Nephron progenitor cell (in vitro differentiated cells): ENCODE measurements at places on chromosomes 12 and 14.

GRCh38 chr12:70733385-70733784 is 96.2 kb upstream of the PTPRB start:
- DNase-seq: peak; percentile 21

GRCh38 chr12:75509621-75510020 is 1.8 kb downstream of the KRR1 start:
- no peak for DNase-seq

- no peak for DNase-seq
Observed at GRCh38 chr12:124632519-124632984, 65.1 kb upstream of the NCOR2 start.

DNA sequence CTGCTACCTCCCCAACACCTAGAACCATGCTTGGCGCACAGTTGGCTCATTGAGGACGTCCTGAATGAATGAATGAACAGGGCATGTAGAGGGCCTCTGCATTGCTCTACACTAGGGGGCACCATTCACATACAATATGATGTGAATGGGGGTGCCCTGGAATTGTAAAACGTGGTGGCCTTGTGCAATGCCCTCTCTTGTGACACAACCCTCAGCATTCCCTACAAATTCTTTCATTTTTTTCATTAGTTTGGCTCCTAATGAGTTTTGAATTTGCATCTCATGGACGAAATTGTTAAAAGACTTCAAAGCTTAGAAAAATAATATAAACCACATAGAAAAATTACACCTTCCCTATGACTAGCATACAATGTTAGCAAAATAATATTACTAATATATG is 2.3 kb upstream of the DIO2 start:
- no peak for DNase-seq

- DNase-seq: no peak
Observed at GRCh38 chr12:126607867-126608266, 1542.6 kb downstream of the AACS start.

DNA sequence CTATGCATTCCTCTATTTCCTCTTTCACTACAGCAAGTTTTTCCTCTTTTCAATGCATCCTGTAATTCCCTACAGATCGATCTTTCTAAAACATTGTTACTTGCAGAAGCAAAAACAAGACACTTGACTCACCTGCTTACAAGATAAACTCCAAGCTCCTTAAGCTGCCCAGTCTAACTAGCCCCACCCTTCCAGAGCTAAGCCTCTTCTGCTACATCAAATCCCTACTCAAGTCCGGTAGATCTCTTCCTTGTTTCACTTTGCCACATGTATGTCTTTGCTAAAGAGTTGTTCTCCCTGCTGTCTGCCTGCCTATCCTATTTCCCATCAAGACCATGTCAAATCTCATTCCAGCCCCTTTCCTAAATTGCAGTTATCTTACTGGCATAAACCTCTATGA is 724.8 kb downstream of the C12orf50 start:
- no peak for DNase-seq

DNA sequence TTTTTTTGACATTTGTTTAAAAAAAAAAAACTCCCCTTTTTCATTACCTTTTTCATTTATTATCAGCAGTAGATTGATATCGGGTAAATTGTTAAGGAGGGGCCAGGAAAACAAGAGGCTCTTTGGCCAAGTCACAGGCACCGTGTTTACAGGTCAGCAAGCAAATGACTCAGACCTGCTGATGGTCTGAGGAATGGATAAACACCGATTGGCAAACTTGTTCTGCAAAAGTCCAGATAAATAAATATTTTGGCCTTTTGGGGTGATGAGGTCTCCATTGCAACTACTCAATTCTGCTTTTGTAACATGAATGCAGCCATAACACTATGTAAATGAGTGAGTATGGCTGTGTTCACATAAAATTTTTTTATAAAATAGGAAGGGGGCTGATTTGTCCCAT is 94.0 kb downstream of the RPS29 start:
- no peak for DNase-seq

DNA sequence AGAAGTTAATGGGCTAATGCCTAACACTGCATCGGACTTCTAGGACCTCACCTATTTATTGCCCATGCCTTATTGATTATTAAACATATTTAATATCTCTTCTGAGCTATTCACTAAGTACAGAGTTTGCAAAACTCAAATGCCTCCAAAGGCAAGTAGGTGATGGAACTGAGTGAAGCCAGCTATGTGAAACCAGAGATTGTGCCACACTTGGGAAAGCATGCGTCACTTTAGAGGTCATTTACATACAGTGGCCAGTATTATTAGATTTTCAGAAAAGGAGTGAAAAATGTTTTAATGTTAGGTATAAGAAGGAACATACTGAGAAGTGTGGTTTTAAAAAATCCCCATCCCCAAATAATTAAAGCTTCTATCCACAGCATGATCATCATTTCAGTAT is 27.7 kb downstream of the PDE6H start:
- DNase-seq: no peak

GRCh38 chr12:62776997-62777396 is 158.0 kb downstream of the PPM1H start:
- DNase-seq: no peak

GRCh38 chr14:37215345-37215744 is 17.6 kb downstream of the MIPOL1 start:
- no peak for DNase-seq

DNA sequence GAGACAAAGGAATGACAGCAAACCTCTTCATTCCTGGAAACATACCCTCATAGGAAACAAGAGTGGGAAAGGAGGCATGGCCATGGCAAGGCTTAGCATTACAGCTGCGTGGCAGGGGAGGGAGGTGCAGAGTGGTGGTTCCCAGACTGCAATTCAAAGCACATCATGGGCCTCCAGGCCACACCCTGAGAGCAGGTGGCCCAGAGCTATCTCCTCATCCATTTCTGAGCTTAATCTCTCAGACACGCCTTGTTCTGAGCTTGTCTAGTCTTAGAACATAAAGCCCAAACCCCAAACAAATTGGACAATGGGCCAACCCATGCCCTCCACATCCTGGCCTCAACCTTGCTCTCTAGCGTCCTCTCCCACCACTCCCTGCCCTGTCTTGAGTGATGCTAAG is 5.9 kb upstream of the KRT3 start:
- DNase-seq: no peak

- DNase-seq: no peak
Observed at GRCh38 chr14:44960146-44960545, 1.6 kb downstream of the KLHL28 start.

GRCh38 chr12:115370207-115370606 is 686.2 kb upstream of the TBX3 start:
- no peak for DNase-seq

GRCh38 chr12:106174876-106175275 is 36.1 kb upstream of the NUAK1 start:
- DNase-seq: no peak

GRCh38 chr12:15423629-15424028 is 101.3 kb downstream of the PTPRO start:
- DNase-seq: no peak

DNA sequence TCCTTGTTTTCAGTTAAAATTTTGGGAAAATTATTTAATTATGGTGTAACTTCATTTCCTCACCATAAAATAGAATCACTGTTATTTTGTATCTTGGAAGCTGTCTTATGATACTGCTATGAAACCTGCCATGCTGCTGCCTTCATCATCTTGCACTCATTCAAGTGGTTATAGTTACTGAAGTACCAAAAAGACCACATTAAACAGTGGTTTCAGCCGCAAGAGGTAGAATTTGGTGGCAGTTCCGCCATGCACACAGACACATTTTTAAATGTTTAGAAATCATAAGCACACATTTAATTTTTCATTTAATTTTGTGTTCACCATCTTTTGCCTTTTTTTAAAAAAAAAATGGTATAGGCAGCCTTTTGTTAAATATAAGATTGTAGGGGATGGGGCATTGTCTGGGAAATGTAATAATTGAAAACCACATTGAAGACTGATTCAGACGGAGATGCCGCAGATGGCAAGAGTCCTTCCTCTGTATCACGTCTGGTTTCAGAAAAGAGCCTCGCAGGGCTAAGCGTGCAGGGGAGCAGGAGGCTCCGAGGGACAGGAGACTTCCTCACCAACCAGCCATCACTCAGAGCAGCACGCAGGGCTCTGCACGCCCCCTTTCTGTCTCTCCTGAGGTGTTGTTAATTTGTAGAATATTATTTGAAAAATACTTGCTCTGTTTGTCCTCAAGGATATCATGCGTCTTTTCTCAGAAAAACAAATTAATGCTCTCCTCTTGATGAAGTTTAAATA is 115.2 kb upstream of the PELI2 start:
- no peak for DNase-seq

- no peak for DNase-seq
Observed at GRCh38 chr12:87021400-87021799, 765.2 kb upstream of the MGAT4C start.

DNA sequence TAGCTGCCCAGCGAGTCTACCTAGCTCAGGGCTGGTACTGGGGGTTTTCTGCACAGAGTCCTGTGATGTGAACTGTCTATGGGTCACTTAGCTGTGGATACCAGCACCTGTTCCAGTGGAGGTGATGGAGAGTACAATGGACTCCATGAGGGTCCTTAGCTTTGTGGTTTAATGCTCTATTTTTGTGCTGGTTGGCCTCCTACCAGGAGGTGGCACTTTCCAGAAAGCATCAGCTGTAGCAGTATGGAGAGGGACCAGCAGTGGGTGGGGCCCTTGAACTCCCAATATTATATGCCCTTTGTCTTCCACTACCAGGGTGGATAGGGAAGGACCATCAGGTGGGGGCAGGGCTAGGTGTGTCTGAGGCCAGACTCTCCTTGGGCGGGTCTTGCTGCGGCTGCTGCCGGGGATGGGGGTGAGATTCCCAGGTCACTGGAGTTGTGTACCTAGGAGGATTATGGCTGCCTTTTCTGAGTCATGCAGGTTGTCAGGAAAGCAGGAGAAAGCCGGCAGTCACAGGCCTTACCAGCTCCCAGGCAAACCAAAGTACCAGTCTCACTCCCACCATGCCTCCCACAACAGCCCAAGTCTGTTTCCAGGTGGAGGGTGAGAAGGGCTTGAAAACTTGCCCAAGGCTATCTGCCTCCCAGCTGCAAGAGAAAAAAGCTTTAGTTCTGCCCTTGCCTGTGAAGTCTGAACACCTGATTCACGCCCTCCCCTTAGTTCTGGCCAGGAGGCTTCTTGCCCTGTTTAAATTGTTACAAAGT is 163.0 kb upstream of the NUDT4 start:
- no peak for DNase-seq

DNA sequence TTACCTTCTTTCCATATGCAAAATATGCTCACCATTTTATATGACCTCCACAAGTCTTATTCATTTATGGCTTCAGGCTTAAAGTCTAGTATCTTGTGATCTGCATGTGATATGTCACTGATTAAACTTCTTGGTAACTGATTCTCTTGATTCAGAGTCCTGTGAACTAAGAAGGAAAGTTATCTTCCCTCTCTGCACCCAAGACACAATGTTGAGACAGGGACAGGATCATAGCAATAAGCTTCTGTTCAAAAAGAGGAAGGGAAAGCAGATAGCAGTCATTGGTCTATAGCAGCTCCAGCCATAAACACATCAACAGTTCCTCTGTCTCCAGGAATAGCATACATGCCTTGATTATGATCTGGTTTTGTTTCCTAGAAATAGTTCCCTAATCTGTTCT is 103.1 kb downstream of the UNC79 start:
- DNase-seq: no peak

DNA sequence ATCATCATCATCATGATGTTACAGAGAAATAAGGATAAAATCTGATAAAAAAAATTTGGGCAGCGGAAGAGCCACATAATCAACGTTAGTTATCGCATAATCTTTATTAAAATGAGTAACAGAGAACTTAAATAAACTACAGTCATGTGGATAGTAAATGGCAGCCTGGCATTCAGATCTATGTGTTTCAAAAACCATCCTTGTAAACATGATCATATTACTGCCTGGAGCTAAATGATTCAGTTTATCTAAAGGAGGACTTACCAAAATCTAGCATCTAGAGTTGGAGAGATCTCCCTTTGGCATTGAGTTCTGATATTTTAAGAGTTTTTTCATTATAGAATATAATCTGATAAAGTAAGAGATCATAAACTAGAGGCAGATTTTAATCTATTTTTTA is 200.1 kb upstream of the MGAT4C start:
- DNase-seq: no peak

GRCh38 chr14:103538291-103539055 is 9.5 kb downstream of the TRMT61A start:
- no peak for DNase-seq

DNA sequence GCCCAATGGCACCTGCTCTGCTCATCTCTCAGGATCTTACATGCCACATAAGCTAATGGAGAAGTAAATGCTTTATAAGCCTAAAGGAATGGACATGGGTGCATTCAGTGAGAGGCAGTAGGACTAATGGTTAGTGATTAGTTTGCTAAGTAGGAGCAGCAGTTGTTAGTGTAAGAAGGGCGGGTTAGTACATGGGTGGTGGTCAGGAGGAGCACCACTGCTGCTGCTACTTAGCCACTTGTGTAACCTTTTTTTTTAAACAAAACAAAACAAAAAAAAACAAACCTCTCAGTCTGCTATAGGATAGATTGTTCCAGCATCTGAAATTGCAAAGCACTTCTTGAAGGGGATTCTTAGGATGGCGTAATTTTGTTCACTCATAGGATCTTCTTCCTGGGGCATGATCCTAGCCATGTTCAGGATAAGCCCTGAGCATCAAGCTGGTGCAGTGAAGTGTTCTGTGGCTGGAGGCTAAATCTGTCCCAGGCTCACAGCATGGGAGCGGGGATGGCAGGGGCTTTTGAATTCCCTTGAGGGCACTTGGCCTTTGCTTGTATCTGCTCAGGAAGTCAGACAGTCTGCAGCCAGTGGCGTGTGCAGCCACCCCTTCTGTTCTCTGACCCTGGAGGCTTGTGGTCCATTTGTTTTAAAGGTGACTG is 63.6 kb downstream of the CHST11 start:
- peak; percentile 52 for DNase-seq

- no peak for DNase-seq
Observed at GRCh38 chr14:89721956-89722355, 232.6 kb downstream of the EFCAB11 start.

DNA sequence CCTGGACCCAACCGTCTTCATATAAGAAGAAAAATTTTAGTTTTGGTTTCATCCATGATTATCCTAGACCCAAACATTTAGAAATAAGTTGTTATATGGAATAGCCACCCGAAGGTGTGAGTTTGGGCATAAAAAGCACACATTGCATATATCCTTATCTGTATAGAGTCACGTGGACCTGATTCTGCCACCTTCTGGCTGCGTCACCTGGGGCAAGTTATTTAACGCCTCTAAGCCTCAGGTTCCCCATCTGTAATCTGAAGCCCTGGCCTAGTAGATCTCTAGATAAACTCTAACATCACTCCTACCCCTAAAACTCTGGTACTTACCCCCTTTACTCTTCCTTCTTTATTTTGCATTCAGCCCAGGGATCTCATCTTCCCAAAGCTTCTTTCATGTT is 14.3 kb upstream of the KRT5 start:
- DNase-seq: no peak
